ENCODE measurements at places on chromosomes 1 and 21.

- DNase-seq: no peak
These were observed 159.8 kb downstream of the ZP4 start for GRCh38 chr1:237730826-237731350.

DNA sequence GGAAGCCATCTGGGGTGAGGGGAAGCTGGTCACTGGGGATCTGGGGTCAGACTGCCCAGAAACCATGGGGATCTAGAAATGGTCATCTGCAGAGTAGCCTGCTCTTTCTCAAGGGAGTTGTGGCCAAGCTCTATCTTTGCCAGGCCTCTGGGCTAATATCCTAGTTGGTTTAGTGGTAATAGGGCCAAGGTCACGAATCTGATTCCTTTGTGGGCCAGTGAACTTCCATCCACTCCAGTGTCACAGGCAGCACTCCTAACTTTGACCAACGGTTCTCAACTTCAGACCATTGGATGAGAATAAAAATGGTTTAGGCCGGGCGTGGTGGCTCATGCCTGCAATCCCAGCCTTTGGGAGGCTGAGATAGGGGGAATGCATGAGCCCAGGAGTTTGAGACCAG, 28.1 kb upstream of the PPP2R5A start:
- no peak for DNase-seq

GRCh38 chr1:149993181-149993580, 17.3 kb downstream of the OTUD7B start:
- DNase-seq: no peak

DNA sequence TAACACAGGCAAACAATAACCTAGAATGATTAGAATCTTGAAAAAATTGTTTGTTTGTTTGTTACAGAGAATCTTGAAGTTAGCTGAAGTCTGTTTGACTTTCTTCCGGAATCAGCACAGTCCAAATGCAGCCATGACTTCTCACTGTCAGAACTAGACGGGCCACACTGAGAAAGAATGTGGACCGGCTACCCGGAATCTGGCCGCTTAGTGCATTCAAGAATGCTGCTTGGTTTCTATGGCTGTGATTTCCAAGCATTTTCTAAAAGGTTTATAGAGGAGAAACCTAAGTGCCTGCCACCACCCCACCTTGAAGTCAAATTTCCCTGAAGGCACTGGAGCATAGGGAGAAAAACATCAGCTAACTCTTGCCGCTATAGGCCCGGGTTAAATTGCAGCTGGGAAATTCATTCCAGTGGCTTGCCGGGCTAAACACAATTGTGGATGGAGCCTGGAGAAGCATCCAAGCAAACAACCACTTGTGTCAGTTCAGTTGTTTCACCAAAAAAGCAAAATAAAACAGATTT, 231.1 kb downstream of the DISC1 start:
- no peak for DNase-seq
